NCI-H748 treated with DMSO at 0.1 percent for 48 hours (cell line): ENCODE measurements at places on chromosomes 11 and 22.

- DNase-seq, result no peak
Observed at GRCh38 chr11:122521626-122522025, 133.9 kb upstream of the UBASH3B start.

- DNase-seq, result no peak
Observed at GRCh38 chr11:18780896-18781295, 10.7 kb downstream of the PTPN5 start.

DNA sequence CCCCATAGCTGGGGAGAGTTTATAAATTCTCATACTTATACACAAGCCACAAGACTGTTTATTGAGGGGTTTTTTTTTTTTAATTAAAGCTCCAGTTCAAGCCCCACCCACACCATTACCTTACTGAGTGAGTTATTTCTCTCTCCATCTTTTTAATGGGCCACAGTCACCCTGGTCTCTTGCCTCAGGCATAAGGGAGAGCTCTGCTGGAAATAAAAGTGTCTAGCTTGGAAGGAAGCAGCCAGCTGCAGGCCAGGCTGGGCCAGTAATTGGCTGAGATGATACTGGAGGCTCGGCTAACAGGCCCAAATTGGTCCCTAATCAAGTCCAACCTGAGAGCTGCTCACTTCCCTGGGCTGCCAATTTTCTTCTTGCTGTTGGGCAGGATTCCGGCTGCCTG is 174.1 kb downstream of the INSC start:
- DNase-seq, result no peak

DNA sequence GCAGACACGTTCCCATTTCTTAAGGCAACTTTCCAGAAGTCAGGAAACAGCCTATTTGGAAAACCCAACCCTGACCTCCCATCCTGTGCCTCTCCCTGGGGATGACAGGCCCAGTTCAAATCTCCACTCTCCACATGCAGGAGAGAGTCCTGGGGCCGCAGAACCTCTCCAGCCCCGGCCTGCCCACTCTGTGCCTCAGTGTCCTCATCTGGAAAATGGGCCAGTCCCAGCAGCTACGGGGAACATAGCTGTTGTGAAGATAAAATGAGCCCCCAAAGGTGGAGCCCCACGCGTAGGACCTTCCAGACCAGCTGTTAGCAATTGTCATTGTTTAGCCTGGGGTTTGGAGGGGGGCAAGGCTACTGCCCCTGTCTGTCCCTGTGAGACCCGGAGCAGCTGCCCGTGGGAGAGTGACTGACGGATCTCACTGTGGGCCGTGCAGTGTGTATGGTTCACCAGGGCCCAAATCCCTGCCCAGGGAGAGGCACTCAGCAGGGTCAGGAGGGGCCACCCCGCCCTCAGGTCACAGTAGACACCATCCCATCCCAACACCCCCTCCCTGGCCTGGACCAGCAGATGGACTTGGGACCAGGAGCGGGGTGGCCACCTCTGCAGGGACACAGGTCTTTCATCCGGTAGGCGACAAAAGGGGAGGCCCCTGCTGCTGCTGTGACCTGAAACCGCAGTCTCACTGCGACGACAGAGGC is 145.9 kb downstream of the CTTN start:
- no peak for DNase-seq

- DNase-seq, result no peak
Observed at GRCh38 chr22:48239461-48240147, 1477.2 kb downstream of the TBC1D22A start.

DNA sequence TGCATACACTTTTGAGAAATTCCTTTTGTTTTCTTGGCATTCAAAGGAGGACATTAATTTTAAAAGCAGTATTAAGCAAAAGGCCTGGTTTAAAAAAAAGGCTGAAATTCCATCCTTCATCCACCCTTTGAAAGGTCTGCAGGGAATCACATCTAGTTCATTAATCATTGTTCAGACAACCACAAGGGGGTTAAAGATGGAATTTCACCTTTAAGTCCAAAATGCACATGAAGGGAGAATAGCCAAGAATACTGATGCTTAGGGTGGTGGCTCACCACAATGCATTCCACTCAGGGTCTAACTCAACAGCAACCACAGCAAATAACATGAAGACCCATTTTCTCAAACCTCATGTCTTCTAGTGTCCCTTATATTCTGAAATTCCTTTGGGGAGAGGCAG is 256.9 kb downstream of the CADM1 start:
- no peak for DNase-seq
